ENCODE measurements at places on chromosomes 12 and 14.

DNA sequence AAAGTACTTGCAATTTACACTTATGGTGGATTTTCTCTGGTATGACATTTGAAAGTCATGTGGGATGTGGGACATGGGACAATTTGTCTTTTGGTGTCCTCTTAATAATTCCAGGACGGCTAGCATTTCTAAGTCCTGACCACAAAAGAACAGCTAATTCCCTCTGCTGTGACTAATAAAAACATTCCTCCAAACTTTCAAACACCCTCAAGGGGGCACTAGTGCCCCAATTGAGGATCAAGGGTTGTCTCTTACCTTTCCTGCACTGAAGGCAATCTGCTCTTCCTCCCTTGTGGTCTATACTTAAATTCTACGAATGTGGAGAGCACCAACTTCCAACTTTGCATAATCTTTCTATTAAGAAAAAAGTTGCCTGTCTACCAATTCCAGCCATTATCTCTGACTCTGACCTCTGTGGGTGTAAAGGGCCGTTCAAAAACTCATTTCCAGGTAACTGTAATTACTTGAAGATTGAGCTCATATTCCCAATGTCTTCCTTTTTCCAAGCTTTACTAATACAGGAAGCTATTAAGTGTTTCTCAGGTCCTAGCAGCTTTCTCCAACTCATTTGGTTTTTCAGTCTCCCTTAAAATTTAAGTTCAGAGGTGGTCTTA lies 210.2 kb downstream of the PTPRO start:
- peak; percentile 83 for DNase-seq

DNA sequence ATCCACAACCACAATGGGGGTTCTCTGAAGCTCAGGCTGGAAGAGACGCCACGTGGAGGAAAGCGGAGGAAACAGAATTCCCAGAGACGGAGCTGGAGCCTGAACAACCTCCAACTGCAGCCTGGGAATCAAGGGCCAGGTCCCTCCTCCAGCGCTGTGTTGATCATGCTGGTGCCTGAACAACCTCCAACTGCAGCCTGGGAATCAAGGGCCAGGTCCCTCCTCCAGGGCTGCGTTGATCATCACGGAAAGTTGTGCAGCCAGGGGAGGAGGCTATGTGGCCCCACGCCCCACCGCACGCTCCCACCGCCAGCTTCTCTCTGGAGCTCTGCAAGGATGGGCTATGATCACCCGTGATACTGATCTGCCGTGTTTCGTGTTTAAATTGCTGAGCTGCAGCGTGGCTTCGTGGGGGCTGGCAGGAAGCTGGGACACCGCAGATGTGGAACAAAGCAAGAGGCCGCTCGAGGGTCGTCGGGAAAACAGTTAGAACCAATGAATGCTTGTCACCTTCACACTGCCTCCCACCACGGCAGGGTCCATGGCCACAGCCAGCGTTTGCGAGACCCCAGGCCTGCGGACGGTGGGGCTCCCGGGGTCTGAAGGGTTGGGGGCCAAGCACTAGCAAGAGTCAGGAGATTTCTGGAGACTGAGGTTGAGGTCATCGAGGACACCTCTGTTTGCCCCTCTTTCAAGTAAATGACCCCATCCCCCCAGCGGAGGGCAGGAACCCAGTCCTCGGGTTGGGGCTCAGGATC lies 51.8 kb upstream of the FBRSL1 start:
- DNase-seq, result no peak

DNA sequence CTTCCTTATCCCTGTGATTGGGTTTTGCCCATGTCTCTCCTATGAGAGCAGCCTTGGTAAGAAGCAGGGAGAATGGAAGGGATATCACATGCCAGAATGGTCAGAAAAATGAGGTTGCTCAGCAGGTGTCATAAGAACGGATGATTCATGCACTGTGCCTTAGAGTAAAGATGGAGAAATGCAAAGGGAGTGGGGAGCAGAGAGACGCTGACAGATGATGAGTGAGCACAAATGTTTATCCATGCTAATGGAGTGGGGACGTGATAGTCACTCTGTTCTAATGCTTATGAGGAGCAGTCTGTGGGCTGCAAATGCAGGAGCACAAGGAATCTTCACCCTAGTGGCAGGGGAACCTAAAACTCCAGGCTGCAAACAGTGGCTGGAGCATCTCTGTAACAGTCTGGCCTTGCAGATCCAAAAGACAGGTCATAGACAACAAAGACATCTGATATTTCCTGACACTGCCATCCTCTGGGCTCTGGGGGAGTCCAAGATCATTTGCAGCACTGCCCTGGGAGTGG lies 243.2 kb downstream of the CACNA1C start:
- DNase-seq, result no peak

GRCh38 chr12:63821781-63822251 lies 22.7 kb upstream of the SRGAP1 start:
- no peak for DNase-seq

- no peak for DNase-seq
Observed at GRCh38 chr12:76143343-76144244, 59.1 kb upstream of the NAP1L1 start.

GRCh38 chr12:2804393-2805142 lies 7.9 kb upstream of the ITFG2 start:
- peak; percentile 83 for DNase-seq

- DNase-seq, result no peak
Observed at GRCh38 chr14:98900798-98901197, 371.2 kb downstream of the BCL11B start.

DNA sequence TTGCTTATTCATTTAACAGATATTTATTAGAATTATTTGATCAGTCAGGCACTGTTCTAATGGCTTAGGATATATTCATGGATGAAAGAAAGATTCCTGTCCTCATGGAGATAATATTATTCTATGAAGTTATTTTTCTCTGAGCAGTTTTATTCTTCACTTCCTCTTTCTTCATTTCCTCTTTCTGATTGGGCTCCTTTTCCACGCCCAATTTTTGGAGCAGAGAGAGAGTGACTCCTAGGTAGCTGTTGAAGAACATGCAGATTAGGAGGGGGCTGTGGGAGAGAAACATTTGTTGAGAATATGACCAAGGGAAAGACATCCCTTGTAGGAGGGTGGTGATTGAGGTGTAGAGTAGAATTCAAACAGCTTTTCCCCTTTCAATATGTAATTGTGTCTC lies 6.0 kb upstream of the YARS2 start:
- no peak for DNase-seq

GRCh38 chr14:38233218-38233617 lies 22.7 kb downstream of the CLEC14A start:
- DNase-seq, result no peak

GRCh38 chr14:93943052-93943451 lies 15.9 kb downstream of the FAM181A start:
- DNase-seq, result no peak

DNA sequence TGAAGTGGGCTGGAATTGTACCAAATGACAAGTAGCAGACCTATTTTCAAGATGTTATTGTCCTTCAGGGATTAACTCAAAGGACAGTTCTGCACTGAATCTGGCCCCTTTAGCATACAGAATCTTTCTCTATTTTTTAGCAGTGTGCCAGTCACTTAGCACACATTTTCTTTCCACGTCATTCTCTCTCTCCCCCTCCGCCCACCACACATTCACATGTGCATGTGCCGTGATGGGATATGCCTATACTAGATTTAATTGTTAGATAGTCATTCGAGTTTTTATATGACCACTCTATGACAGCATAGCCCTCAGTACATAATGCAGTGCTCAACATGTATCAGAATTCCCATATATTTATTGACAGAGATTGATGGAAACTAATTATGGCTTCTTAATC lies 129.1 kb downstream of the KCNC2 start:
- no peak for DNase-seq

- no peak for DNase-seq
Observed at GRCh38 chr14:105378873-105379685, 19.3 kb upstream of the TEX22 start.

GRCh38 chr14:57502586-57503254 lies 9.1 kb upstream of the CCDC198 start:
- DNase-seq, result peak; percentile 16

DNA sequence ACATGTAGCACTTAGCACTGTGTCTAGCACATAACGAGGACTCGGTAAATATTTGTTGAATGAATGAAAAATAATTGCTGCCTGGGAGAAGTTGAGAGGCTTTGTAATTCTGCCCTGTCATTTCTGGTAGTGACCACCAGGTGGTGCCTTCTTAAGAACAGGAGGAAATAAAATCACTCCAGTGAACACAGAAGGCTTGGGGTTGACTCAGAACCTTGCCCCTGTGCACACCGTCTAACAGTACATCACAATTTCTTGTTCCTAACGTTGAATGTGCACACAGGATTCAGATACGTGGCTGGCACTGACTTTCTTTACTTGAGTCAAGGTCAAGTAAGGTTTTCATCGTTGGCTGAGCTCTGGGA lies 91.8 kb downstream of the RGS6 start:
- DNase-seq, result peak; percentile 19

DNA sequence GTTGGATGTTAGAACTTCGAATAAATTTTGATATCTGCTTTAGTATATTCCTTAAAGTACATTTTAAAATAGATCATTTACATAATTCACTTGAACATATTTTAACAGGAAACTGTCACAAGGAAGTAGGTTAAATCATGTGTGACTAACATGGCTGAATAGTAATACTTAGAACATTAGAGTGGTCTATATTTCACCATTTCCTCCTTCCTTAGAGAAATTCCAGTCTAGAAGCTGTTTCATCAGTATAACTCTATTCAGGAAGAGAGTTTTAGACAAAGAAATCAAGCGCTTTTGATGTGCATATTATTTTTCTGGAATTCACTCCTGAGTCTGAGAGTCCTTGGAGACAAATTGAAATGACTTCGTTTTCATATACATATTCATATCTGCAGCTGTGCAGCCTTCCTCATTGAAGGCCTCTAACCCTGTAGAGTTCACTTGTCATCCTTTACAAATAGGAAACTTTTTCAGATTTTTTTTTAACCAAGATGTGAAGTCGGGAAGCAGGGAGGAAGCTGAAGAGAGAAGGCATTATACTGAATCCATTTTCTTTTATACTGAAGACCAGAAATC lies 28.4 kb downstream of the IRAK3 start:
- DNase-seq, result peak; percentile 45

GRCh38 chr14:104979758-104980610 lies 1.8 kb upstream of the AHNAK2 start:
- DNase-seq, result peak; percentile 34

- peak; percentile 95 for DNase-seq
Observed at GRCh38 chr12:110543252-110543959, 39.7 kb downstream of the PPTC7 start.

GRCh38 chr12:28374556-28374955 lies 184.3 kb downstream of the CCDC91 start:
- peak; percentile 33 for DNase-seq

- no peak for DNase-seq
Observed at GRCh38 chr12:42173961-42174521, 29.4 kb upstream of the GXYLT1 start.

- peak; percentile 73 for DNase-seq
Observed at GRCh38 chr12:46944088-46944487, 118.3 kb upstream of the SLC38A4 start.

- no peak for DNase-seq
Observed at GRCh38 chr14:44804391-44804790, 157.4 kb downstream of the KLHL28 start.

DNA sequence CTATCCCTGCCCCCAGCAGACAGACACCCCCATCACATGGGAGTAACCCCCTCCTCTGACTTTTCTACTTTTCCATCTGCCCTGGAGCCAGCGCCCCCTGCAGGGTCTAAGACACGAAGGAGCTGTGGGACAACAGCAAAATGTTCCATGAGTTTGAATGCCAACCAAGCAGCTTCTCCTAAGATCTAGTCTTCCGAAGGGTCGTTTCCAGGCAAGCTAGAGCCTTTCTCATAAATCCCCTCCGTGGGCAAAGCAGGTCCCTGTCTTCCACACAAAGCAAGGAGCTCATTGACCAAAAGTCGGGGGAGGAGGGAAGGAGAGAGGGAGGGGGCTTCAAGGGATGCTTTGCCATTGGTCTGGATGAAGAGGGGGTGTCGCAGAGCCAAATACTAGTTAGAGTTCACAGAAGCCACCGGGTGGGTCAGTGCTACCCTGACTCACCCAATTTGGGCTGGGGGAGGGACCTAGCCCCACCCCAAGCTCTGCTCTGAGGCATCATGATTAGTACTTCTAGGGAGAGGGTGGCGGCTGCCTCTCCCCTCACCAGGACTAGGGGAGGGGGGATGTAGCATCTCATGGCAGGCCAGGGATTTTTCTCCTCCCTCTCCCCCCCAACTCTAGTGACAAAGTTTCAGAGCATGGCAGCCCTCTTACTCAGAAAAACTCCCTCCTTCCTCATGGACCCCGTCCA lies 1.6 kb downstream of the MSI1 start:
- DNase-seq, result no peak

DNA sequence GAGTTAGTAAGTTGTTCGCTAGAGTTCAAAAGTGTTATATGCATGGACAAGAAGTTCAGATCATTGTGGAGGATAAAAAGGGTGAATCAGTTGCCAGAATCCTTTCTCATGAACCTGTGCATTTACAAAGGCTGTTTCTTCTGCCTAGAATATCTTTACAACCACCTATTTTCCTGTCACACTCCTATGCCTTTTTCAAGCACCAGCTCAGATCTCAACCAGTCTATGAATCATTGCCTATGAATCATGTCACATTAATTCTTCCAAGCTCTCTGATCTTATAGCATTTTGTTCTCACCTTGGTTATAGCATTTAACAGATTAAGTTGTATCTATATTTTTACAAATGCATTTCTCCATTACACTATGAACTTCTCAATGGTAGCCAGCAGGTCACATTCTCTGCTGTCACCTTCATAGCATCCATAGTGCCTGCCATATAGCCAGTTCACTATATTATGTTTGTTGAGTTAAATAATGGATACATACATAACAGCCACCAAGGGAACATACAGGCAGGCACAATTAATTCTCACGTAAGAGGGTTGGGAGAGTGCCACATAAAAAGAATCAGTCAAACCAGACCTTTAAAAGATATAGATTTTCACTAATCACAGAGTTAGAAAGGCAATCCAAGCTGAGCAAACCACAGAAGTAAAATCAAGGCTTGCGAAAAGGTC lies 573.0 kb downstream of the FOXG1 start:
- DNase-seq, result peak; percentile 3

GRCh38 chr12:57524814-57525614 lies 2.4 kb downstream of the MBD6 start:
- no peak for DNase-seq

GRCh38 chr12:6212086-6212485 lies 11.9 kb downstream of the CD9 start:
- DNase-seq, result no peak

GRCh38 chr12:82097877-82098276 lies 260.3 kb downstream of the CCDC59 start:
- no peak for DNase-seq

DNA sequence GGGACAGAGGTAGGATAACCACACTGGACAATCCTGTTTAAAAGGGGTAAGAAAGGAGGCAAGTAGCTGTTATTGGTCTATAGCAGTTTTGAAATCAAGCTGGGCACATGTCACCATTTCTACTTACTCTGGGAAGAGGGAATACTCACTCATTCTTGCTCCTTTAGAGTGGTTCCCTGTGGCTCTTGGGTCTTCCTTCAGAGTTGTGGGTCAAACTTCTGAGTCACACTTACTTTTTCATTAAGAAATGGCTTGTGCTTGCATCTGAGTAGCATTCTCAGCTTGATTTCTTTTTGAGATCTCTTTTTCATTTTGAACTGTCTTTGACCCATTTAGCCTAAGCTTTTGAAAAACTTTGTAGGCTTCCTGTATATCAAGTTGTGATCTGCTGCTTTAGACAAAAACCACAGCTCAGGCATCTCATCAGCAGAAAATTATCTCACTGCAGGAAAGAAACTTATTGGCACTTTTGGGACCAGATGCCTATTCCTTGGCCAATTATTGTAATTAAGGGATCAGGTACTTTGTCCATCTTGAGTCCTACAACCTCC lies 122.2 kb downstream of the AEBP2 start:
- no peak for DNase-seq

GRCh38 chr12:118377021-118377883 lies 897 bp downstream of the SUDS3 start:
- no peak for DNase-seq

Data from fibroblast of pulmonary artery (primary cell).